HS-5 (cell line): ENCODE measurements at places on chromosomes 2 and 18.

DNA sequence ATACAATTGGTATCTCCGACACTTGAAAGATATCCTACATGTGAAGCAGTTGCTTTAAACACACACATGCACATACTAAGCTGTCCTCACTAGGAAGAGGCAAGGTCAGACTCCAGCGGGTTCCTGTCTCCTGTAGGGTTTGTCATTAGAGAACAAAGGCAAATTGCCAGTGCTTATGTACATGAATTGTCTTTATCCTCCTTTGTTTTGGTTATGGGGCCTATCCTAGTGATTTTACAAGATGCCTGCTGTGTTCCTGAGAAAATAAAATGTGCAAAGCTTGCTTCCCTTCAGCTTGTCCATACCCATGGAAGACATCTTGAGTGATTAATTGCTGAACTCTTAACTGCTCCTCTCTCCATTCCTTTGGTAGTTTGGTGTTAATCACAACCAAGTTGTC lies 86.7 kb upstream of the SLC39A10 start:
- DNase-seq = no peak

DNA sequence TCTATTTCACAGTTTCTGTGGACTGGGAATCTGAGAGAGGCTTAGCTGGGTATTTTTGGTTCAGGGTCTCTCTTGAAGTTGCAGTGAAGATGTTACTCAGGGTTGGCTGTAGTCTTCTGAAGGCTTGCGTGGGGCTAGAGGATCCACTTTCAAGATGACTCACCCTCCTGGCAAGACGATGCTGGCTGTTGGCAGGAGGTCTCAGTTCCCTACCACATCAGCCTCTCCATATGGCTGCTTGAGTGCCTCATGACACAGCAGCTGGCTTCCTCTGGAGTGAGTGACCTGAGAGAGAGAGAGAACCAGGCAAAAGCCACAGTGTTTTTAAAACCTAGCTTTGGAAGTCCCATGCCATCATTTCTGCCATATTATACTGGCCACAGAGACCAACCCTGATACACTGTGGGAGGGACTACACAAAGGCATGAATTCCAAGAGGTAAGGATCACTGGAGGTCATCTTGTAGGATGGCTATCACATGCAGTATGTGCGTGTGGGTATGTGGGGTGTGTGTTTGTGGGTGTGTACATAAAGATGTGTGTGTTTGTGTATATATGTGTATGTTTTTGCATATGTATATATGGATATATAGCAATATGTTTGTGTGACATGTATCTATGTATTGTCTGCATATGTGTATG lies 25.1 kb downstream of the DNPEP start:
- peak; percentile 91 for DNase-seq

- no peak for DNase-seq
Measured at GRCh38 chr2:122205641-122206040, 450.2 kb downstream of the TSN start.

DNA sequence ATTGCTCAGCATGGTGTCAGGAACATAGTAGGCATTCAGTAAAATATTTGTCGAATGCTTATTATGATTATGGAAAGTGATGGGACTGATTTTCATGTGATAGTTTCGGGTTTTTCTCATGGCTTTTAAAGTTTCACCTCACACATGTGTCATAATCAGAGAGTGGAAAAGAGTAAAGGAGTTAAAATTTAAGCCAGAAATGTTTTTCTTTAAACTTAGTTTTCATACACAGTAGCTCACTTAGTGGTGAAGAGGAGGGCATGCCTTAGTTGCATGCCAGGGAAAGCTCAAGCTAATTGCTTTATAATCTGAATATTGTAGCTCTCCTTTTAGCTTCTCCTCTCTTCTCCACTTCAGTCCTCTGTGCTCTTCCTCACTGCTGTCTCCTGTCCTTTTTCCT lies 38.0 kb downstream of the EHBP1 start:
- DNase-seq = no peak

DNA sequence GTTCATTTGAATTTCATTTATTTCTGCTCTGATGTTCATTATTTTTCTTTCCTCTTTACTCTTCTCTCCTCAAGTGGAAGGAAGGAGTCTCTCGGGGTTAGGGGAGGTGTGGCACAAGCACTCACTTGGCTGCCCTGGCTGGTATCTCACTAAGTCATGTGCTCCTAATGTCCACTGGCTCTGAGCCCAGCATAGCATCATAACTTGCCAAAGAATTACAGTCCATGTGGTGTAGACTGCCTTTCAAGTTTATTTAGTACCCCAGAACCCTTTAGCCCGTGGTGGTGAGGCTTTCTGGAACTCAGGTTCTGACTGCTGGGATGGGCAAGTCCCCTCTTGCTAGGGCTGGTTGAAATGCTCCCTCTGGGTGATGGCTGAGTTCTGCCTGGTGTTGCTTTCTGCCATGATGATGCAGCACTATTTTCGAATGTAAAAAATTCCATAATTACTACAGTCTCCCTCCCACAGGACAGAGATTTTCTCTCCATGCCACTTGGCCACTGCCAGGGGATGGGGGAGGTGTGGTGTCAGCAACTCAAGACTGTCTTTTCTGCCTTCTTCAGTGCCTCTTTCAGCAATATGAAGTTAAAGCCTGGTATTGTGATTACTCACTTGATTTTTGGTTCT lies 22.2 kb downstream of the SPAG16 start:
- DNase-seq = no peak

GRCh38 chr2:190084704-190085103 lies 22.2 kb upstream of the MSTN start:
- DNase-seq = no peak

GRCh38 chr18:22286585-22286984 lies 117.2 kb downstream of the GATA6 start:
- no peak for DNase-seq

- no peak for DNase-seq
Measured at GRCh38 chr2:38682008-38682575, 16.2 kb downstream of the GALM start.

DNA sequence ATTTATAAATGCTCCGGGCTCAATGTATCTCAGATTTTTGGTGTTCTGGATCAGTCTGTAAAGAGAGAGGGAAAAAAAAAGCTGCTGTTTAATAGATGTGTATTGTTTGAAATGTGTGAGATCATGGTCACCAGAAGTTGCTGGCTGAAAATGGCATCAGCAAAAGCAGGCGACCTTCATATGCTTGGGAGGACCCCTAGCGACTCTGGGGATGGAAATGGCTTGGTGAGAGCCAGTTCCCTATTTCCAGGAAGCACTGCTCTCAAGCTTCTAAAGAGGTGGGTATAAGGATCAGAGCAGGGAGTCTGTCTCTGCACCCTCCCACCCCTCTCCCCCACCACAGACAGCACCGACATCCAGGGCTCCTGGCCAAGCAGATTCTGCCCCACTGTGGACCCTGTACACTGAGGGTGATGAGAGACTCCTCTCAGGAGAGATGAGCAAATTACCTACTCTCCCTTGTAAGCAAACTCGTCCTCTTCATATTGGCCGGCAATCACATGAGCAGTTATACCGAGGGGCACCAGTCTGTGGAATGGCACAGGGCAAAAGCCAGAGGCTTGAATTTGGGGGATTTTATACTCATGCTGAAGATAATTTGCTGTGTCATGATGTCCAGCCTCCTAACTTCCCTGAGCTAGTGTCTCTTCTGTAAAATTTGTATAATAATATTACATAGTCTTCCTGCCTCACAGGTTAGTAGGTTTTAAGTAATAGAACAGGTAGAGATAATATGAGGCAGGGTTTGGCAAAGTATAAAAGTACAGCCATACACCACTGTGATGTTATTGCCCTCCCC lies 29.6 kb downstream of the LHCGR start:
- no peak for DNase-seq

- no peak for DNase-seq
Measured at GRCh38 chr18:58231930-58232329, 187.9 kb downstream of the NEDD4L start.

- DNase-seq = no peak
Measured at GRCh38 chr2:97698530-97698929, 14.8 kb upstream of the ZAP70 start.

GRCh38 chr18:41618147-41618546 lies 336.9 kb upstream of the PIK3C3 start:
- DNase-seq = no peak

DNA sequence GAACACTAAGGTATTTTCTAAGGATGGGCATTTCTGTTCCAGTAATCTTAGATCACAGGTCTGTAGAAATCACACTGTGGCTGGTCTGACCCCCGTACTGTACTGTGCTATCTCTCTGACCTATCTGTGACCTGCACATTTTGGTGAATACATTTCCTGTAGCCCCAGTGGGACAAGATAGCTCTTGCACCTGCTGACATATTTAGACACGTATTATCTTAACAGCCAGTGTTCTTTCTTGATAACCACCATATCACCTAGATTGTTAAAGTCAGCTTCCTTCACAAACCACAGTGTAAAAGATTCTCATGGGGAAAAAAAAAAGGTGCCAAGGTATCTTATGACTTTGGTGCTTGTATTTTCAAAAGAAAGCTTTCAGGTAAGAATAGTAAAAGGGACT lies 39.8 kb upstream of the TMEM247 start:
- no peak for DNase-seq

DNA sequence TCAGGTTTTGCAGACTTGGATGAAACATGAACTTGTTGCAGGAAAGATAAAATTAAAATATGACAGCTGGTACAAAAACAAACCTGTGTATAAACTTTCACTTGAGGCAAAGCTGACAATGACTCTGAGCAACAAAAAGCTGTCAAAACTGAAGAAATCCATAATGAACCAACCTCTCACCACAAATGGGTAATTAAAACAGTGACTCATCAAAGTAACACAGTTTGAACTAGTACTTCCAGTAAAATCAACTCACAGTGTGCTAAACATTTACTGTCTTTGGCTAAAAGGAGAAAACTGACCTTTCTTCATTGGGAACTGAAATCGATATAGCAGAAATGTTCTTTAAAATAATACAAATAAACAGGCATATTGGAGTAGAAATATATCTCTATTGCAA lies 209.7 kb downstream of the WDPCP start:
- DNase-seq = no peak

GRCh38 chr2:9909106-9909505 lies 42.4 kb upstream of the GRHL1 start:
- no peak for DNase-seq
